ENCODE measurements at places on chromosomes 7 and 10.

DNA sequence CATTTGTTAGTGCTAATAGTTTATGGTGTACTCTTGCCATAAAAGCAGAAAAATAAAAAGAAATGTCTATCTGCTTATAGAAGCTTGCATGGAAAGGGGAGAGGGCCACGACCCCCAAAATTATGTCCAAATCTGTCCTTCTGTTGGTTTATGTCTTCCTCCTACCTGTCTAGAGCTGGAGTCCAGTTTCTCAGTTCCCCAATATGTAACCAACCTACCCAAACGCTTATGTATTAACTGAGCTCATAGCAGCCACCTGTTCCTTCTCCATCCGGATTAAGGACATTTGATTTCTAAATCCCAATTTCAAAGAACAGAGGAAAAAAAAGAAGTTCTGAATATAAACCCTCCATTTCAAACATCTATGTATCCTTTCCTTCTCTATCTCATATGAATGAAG lies 30.3 kb upstream of the TPK1 start:
- no peak for DNase-seq

DNA sequence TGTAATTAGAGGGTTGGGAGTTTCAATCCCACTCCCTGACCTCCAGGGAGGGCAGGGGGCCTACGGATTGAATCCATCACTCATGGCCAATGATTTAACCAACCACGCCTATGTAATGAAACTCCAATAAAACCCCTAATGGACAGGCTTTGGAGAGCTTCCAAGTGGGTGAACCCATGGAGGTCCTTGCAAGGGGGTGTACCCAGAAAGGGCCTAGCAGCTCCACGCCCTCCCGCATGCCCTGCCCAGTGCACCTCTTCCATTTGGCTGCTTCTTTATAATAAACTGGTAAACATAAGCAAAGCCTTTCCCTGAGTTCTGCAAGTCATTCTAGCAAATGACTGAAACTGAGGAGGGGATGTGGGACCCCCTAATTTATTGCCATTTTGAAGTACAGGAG lies 280.1 kb downstream of the FRMD4A start:
- no peak for DNase-seq

DNA sequence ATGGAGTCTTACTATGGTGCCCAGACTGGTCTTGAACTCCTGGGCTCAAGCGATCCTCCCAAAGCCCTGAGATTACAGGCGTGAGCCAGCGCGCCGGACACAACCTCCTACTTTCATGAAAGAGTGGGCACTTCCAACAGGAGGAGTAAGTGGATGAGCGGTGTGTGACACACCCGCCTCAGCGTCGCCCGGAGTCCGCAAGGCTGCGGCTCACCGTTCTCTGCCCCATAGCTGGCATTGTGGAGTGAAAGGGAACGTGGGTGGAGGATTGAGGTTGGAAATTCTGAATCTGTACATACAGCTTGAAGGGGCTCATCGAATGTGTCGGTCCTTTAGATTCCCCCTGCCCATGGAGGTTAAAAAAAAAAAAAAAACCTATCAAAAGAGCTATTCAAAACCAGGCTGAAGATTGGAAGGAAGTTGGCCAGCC lies 524 bp upstream of the PRXL2A start:
- DNase-seq = no peak

DNA sequence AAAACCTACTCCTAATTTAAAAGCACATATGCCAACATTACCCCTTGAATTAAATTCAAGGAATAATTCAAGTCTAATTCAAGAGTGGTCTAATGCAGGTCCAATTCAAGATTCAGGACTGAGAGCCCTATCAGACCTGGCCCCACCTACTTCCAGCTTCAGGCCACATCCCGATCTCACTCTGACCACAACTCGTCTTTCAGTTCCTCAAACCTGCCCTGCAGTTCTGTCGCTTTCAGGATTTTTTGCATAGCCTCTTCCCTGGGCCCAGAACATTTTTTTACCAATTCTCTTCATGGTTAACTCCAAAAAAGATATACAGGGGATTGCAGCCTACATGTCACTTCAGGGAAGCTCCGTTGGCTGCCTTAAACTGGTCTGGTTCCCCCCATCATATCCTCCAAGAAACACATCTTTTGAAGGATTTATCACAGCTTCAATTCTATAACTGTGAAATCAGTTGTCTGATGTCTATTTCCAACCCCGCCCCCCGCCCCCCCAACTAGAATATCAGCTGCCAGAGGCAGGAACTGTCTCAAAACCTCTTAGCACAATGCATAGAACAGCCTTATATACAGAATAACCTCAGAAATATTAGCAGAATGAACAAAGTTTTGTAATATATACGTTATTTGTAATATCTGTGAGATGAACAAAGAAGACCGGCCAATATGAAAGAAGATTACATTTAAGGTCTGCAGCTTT lies 20.8 kb downstream of the CCDC6 start:
- no peak for DNase-seq

GRCh38 chr7:101321491-101322401 lies at the start of gene IFT22:
TSS of gene IFT22 (minus strand) at chr7:101321812. CDS start at chr7:101321709, 103 bp downstream.
- DNase-seq = peak; percentile 85

GRCh38 chr7:87370660-87371180 lies 25.3 kb downstream of the CROT start:
- DNase-seq = no peak

DNA sequence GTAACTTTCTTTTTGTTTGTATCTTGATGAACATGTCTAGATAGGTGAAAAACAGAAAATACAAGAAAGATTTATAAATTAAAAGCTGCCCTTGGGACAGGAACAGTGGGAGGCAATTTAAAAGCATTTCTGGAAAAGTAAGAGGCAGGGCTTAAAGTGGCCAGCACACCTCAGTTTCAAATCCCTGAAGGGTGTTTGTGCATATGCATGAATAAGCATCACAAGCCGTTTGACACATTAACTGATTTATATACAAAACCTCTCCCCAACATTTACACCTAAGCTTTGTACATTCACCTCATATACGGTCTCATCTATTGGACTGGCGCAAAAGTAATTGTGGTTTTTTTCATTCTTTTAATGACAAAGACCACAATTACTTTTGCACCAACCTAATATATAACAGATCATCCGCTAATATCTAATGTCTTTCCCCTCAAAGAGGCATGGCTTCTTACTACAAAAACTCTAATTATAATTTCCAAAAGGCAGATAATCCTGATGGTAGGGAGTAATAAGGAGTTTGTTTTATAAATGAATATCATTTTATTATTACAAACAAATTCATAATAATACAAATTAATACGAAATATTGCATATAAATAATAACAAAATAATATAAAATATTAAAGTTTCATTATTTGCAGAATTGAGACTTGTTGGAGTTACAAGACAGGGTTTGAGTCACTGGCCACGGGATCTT lies 48.3 kb downstream of the LRGUK start:
- no peak for DNase-seq

DNA sequence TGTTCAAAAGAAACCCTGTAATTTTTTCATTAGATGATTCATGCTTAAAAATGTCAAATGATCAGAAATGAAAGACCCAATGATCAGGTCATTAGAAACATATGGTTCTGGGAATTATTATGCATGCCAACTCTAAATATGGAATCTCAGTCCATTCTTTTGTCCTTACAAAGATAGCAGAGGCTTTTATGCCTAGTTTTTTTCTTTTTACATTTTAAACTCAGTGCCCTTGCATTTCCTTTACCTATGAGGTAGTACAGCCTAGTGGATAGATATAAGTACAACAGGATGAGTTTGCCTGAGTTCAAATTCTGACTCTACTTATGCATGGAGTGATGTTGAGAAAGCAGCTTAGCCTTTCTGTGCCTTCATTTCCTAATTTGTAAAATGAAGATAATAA lies 392.9 kb downstream of the SUGCT start:
- DNase-seq = no peak

- DNase-seq = no peak
Measured at GRCh38 chr10:50607356-50607925, 16.3 kb downstream of the SGMS1 start.

DNA sequence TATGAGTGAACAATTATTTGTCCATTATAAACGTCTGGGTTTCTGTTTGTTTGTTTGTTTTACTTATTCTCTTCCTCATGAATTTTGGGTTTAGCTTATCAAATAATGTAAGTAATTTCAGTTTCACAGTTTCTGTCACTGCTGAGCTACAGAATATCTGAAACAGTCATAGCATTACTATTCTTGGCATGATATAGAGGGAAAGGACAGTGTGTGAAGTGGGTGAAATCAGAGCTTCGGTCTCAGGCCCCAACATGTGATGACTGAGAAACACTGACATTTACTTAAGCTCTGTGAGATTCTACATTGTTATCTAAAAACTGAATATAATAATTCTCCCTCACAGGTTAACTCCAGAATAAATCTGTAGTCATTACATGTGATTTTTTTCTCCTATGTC lies 8.8 kb upstream of the OR6V1 start:
- no peak for DNase-seq

All from putamen (tissue), 1 donor.